ENCODE measurements at places on chromosomes 2 and 18.

GRCh38 chr2:42841344-42841743, 49.0 kb upstream of the HAAO start:
- H3K27ac ChIP-seq: no peak overlapping the region
- H3K4me1 ChIP-seq: no peaks in the 10 kb centered on the region
- H3K27me3 ChIP-seq: peaks cover 2% of the 10 kb centered on the region

DNA sequence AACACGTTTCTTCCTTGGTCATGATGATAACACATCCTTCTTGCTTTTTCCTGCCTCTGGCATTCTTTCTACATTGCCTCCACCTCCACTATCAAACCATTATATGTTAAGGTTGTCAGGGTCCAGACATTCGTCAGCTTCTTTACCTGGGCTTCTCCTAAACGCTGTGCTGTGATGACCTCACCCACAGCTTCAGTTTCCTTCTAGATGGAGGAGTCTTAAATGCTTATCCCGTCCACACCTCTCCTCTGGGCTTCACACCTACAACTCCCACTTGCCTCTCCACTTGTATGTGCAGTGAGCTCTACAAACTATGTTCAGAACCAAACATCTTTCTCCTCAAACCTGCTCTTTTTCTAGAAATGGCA, 666 bp upstream of the STAT1 start:
- H3K27ac ChIP-seq: no peak overlapping the region
- peaks cover 5% of the 10 kb centered on the region for H3K36me3 ChIP-seq
- H3K4me1 ChIP-seq: peaks cover 11% of the 10 kb centered on the region
- DNase-seq: no peak

DNA sequence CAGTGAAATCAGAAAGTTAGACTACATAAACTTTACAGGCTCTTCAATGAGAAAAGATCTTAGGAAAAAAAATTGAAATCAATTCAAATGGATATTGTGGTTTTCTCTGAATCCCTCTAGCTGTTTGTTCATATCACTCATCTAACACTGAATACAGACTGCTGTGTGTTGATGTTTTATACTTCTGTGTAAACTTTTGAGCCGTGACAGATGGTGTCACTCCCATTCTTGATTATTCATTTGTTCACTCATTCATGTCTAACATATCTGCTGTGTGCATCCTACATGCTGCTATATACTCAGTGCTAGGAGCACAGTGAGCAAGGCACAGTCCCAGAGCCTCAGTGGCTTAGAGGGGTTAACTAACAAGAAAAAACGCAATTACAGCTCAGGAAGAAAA, 12.6 kb downstream of the KLHL23 start:
- H3K36me3 ChIP-seq: peaks cover 6% of the 10 kb centered on the region
- DNase-seq: no peak
- peaks cover 2% of the 10 kb centered on the region for H3K27me3 ChIP-seq
- H3K27ac ChIP-seq: peak overlapping the region; percentile 1

DNA sequence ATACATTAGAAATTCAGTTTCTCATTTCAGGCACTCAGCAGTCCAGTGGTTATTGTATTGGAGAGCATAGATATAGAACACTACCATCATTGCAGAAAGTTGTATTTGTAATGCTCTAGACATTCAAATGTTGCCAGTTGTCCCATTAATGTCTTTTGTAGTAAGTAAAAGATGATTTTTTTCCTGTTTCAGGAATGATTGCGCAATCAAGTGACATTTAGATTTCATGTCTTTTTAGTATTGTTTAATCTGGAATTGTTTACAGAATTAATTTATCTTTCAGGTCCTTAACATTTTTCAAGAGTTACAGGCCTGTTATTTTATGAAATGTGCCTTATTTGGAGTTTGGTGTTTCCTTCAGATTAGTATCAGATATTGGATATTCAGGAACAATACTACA, 134.7 kb downstream of the MSTN start:
- H3K27me3 ChIP-seq: peaks cover 2% of the 10 kb centered on the region
- DNase-seq: no peak
- H3K4me1 ChIP-seq: no peaks in the 10 kb centered on the region

GRCh38 chr2:212995920-212996319, 155.5 kb downstream of the IKZF2 start:
- H3K27me3 ChIP-seq: no peaks in the 10 kb centered on the region
- no peaks in the 10 kb centered on the region for H3K36me3 ChIP-seq
- no peak for DNase-seq
- H3K27ac ChIP-seq: no peak overlapping the region
- no peaks in the 10 kb centered on the region for H3K4me1 ChIP-seq
- no peak overlapping the region for H3K4me3 ChIP-seq

DNA sequence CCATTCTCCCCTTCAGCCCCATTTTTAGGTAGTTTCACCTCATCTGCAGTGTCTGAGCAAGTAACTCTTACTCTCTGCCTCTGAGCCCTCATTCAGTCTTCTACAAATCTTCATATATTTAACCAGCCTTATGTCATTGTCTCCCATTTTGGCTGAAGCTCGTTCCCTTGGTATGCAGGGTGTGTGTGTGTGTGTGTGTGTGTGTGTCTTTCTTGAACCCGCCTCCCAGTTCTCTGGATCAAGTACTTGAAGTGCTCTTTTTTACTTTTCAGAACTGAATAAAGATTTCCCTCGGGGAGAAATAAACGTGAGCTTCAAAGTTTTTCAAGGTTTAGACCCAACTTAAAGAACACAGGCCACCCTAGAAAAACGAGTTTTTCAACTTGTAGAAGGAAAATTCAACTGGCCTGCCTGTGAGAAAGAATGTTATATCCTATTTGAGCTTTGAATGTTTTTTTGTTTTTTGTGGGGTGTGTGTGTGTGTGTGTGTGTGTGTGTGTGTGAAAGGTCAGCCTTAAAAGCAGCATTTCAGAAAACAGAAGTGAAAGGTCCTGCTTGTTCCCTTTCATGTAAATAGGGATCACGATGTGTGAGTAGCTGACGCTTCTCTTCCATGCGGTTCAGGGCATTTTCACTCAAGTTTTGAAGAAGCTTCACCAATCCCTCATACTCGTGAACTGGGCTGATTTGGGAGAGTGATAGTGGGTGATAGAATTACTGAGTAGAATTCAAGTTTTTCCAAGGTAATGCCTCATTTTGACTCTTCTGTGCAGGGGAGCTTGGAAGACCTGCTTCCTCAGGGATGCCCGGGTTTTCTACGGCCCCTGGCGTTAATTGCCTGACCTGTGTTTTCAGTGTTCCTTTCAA, 50.6 kb upstream of the EML6 start:
- peak; percentile 29 for DNase-seq
- peak overlapping the region; percentile 16 for H3K4me3 ChIP-seq
- peaks cover 19% of the 10 kb centered on the region for H3K4me1 ChIP-seq
- H3K36me3 ChIP-seq: peaks cover 19% of the 10 kb centered on the region

DNA sequence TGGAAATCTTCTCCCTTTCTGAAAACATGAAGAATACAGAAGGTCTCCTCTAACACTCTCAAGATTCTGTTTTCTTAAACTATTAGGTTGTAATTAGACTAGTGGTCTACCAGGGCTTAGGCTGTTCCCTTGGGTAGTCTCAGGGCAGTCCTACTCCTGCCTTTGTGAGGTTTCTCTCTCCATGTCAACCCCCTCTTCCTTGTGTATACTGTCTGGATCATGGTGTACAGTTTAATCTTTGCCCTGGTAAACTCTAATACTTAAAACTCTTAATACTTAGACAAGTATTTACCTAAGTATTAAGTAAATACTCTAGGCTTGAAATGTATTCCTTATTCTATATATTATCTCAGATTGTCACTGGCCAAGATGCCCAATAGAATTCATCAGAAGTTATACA, 480.3 kb upstream of the TNP1 start:
- H3K4me1 ChIP-seq: no peaks in the 10 kb centered on the region
- H3K36me3 ChIP-seq: peaks cover 2% of the 10 kb centered on the region
- H3K4me3 ChIP-seq: no peak overlapping the region

DNA sequence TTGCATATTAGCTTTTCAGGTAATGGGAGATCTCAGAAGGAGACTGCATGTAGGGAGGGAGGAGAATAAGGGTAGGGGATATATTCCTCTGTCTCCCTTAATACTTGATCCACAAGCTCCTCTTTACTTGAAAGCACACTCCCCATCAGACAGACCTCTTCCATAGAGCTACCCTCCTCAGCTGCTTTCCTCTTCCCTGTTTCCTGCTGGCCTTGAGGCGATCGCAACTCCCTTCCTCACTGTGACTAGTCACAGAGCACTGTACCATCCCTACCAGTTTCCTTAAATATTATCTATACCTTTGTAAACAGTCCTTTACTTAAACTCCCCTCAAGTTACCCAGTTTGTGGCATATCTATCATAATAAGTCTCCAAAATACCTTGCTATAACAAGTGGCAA, 10.9 kb downstream of the ROCK1 start:
- DNase-seq: no peak
- H3K27ac ChIP-seq: peak overlapping the region; percentile 79
- H3K4me3 ChIP-seq: peak overlapping the region; percentile 18
- H3K36me3 ChIP-seq: peaks cover 1% of the 10 kb centered on the region
- H3K4me1 ChIP-seq: peaks cover 52% of the 10 kb centered on the region

DNA sequence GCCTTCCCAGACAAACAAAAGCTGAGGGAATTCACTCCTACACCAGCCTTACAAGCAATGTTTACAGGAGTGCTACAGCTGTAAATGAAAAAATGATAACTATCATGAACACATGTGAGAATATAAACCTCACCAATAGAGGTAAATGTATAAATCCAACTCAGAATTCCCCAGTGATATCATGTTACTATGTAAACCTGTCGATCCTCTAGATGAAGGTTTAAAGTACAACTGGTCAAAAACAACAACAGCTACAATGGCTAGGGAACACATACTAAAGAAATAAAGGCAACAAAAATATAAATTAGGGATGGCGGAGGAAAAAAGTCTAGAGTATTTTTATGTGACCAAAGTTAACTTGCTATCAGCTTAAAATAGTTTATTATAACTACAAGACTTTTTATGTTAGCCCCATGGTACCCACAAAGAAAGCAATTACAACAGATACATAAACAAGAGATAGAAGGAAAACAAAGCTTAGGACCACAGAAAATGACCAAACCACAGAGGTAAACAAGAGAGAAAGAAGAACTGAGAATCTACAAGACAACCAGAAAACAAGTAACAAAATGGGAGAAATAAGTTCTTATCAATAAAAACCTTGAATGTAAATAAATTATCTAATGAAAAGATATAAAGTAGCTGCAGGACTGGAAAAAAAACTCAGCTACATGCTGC, 8.3 kb downstream of the CERKL start:
- no peak overlapping the region for H3K4me3 ChIP-seq
- H3K27me3 ChIP-seq: peaks cover 17% of the 10 kb centered on the region
- no peaks in the 10 kb centered on the region for H3K4me1 ChIP-seq

DNA sequence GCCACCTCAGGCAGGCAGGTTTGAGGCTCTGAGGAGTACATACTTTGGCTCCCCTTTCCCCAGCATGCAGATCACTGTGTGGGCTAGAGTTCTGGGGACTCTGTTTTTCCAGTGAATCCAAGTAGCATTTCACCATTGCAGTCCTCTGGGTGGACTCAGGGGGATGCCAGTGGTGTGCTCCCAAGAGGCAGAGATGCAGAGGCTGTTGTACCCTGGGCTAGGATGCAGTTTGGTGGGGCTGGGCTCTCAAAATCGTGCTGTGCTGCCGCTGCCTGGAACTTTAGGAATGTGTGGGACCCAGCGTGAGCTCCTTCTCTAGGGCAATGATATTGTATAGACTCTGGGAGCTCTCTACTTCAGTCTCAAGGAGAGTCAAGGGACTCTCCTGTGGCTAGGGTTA, 104.9 kb downstream of the MYO3B start:
- no peak overlapping the region for H3K27ac ChIP-seq
- H3K4me3 ChIP-seq: no peak overlapping the region
- DNase-seq: no peak
- H3K36me3 ChIP-seq: no peaks in the 10 kb centered on the region
- H3K27me3 ChIP-seq: peaks cover 2% of the 10 kb centered on the region

- no peaks in the 10 kb centered on the region for H3K27me3 ChIP-seq
- H3K4me3 ChIP-seq: peak overlapping the region; percentile 80
- H3K4me1 ChIP-seq: peaks cover 52% of the 10 kb centered on the region
- H3K27ac ChIP-seq: peak overlapping the region; percentile 100
- peak; percentile 59 for DNase-seq
- peaks cover 5% of the 10 kb centered on the region for H3K36me3 ChIP-seq
Observed at GRCh38 chr18:76981396-76981968, 151.1 kb downstream of the MBP start.

DNA sequence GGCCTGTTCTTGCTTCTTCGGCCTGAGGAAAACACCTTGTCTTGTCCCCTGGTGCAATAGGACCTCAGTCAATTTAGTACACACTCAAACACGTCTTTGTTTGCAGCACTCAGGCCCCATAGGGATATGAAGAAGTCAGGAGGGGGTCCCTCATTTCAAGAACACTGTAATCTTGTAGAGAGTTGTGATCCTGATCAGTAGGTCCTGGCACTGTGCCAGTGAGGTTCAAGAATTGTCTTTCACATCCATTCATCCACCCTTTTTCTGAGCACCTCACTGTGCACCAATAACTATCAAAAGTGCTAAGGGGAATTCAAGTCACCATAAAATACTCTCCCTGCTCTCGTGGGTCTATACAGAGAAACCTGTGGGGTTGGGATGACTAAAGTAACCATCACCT, 131.4 kb upstream of the LHCGR start:
- H3K27ac ChIP-seq: no peak overlapping the region
- H3K36me3 ChIP-seq: no peaks in the 10 kb centered on the region
- no peak overlapping the region for H3K4me3 ChIP-seq
- H3K4me1 ChIP-seq: no peaks in the 10 kb centered on the region
- no peak for DNase-seq
- H3K27me3 ChIP-seq: peaks cover 4% of the 10 kb centered on the region
